Foreskin fibroblast (primary cell): ENCODE measurements at places on chromosomes 1 and 21.
A peak's percentile ranks its signal among the peaks of the same experiment; 100 is the strongest.

- DNase-seq, result no peak
Measured at GRCh38 chr1:53410100-53410541, 49.1 kb upstream of the DMRTB1 start.

- no peak for DNase-seq
Measured at GRCh38 chr1:44932151-44932550, 54.2 kb downstream of the EIF2B3 start.

DNA sequence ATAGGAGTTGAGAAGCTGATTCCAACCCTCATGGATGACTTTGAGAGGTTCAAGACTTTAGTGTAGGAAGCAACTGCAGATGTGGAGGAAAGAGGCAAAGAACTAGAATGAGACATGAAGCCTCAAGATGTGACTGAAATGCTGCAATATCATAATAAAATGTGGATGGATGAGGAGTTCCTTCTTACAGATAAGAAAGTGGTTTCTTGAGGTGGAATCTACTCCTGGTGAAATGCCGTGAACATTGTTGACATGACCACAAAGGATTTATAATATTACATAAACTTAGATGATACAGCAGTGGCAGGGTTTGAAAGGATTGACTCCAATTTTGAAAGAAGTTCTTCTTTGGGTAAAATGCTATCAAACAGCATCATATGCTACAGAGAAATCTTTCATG lies 28.8 kb downstream of the LTN1 start:
- no peak for DNase-seq

DNA sequence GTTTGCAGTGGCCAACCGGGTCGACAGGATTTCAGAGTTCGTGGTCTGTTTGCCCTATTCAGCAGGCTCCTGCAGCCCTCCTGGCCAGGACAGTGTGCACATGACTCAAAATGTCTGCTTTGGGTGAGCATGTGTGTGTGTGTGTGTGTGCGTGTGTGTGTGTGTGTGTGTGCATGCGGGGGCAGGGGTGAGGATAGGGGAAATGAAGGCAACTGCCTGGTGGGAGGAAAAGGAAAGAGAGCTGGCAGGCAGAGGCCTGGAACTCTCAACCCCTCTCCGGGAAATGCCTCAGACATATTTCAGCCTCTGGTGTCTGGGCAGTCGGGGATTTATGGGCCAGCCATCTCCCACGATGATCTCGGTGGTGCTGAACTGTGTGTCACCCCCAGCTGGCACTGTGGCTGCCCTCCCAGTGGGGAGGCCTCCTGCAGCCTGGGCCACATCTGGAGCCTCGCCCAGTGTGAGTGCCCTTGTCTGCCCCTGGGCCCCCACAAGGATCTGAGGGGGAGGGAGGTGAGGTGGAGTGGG lies 15.2 kb downstream of the CDCP2 start:
- DNase-seq, result peak; percentile 31

GRCh38 chr1:92511541-92511940 lies 24.8 kb upstream of the GFI1 start:
- DNase-seq, result no peak

GRCh38 chr1:211625040-211625439 lies 46.1 kb upstream of the SLC30A1 start:
- DNase-seq, result no peak

- no peak for DNase-seq
Measured at GRCh38 chr1:77614037-77614436, 68.4 kb downstream of the ZZZ3 start.

GRCh38 chr1:211752317-211752716 lies 76.9 kb upstream of the NEK2 start:
- DNase-seq, result no peak

DNA sequence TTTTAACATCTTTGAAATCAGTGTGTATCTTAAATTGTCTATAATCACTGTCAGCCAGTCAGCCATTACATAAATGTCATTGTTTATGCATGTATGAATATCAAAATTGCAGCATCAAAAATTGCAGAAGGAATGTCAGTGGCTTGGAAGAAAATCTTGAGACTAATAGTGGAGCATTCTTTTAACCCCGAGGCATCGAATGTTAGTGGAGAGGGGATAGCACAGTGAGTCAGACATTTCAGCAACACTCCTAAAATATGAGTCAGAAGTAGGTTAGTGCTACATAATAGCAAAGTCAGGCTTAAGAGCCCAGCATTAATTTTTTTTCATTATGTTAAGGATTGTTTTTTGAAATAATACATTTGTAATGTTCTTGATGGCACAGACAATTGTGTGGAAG lies 45.5 kb downstream of the SNRPE start:
- DNase-seq, result peak; percentile 84
